Hippocampal formation (tissue), 2 donors: ENCODE measurements at places on chromosomes 12 and 14.

DNA sequence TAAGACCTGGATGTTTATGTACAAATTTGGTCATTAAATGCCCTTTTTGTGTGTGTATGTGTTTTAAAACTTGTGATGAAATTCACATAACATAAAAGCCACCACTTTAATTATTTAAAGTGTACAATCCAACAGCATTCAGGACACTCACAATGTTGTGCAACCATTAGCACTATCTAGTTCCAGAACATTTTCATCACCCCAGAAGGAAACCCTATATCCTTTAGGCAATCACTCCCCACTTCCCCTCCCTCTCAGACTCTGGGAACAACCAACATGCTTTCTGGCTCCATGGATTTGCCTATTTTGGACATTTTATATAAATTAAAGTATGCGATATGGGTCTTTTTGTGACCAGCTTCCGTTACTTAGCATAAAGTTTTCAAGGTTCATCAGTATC lies 124.6 kb downstream of the TTC7B start:
- no peak for DNase-seq

DNA sequence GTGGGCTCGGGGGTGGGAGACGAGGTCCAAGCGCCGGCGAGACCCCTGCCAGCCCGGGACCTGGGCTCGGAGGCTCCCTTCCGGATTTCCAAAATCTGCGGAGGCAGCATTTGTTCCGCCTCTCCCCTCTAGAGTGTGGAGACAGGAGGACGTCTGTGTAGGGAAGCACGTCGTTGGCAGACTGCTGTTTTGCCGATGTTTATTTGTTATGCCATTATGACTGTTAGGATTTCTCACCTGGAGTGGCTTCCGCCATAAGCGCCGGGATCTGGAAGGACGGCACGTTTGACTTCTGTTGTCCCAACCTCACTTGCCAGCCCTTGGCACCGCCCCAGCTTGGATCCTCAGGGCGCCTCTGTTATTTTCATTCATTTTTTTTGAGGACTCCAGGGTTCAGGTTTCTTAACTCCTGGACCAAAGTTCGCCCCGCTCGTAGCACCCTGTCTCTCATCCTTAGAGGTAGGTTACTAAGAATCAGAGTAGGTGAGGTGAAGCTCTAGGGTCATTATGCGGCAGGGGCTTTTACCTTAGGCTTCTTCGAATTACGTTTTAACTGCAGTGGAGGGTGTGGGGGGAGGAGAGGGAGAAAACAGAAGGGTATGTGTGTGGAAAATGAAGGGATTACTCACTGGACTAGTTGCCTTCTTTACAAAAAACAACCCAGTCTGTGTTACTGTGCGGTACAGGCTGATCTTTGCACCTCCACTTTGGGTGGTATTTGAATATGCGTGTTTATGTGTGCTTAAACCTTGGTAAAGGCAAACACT lies 547 bp upstream of the PYGL start:
- DNase-seq, result no peak

- no peak for DNase-seq
Measured at GRCh38 chr14:106277503-106277902, 751.1 kb downstream of the TMEM121 start.

DNA sequence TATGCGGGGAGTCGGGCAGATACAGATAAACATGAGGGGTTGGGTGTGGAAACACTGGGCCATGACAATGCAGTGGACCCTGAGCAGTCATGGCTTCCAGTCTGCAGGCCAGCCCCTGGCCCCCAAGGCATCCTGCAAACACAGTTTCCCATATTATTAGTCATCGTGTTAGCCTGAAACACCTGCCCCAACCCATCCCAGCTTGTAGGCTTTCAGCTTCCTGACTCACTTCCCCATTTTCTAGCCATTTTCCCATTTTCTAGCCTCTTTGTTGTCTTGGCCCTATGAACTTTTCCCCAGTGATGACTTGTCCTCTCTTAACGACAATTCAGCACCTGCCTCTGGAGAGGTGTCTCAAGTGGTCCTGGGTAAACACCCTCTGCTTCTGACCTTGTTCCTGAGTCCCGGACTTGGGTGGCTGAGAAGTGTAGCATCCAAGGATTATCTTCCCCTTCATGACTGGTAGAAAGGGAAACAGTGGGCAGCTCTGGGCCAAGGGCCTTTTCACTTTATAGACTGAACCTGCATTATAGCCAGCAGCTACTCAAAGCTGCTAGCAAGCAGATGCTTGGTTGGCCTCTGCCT lies 4.3 kb upstream of the PGF start:
- no peak for DNase-seq

- DNase-seq, result peak; percentile 47
Measured at GRCh38 chr12:47775100-47775911, 2.3 kb downstream of the SLC48A1 start.

GRCh38 chr14:70999117-70999516 lies 91.9 kb downstream of the PCNX1 start:
- DNase-seq, result no peak

DNA sequence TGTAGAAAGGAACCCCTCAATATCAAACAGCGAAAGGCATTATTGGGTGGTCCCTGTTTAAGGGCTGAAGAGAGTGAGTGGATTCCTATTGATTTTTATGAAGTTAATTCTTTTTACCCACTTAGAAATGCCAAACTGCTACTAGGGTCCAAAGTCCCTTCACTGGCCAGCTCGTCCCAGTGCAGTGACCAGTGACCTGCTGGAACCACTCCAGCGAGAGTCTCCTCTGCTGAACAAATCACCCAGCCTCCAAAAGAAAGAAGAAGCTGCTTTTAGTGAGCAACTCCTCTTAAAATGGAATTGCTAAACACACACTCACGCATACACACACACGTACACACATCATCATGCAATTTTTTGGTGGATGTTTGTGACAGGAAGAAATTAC lies 198.2 kb upstream of the PLEKHG7 start:
- no peak for DNase-seq

- no peak for DNase-seq
Measured at GRCh38 chr14:97162621-97163020, 365.4 kb downstream of the VRK1 start.

- no peak for DNase-seq
Measured at GRCh38 chr12:103247531-103247930, 248.2 kb downstream of the C12orf42 start.

GRCh38 chr12:69720750-69721149 lies 17.9 kb upstream of the RAB3IP start:
- no peak for DNase-seq

- DNase-seq, result no peak
Measured at GRCh38 chr12:121404734-121405133, 4.8 kb downstream of the RNF34 start.

DNA sequence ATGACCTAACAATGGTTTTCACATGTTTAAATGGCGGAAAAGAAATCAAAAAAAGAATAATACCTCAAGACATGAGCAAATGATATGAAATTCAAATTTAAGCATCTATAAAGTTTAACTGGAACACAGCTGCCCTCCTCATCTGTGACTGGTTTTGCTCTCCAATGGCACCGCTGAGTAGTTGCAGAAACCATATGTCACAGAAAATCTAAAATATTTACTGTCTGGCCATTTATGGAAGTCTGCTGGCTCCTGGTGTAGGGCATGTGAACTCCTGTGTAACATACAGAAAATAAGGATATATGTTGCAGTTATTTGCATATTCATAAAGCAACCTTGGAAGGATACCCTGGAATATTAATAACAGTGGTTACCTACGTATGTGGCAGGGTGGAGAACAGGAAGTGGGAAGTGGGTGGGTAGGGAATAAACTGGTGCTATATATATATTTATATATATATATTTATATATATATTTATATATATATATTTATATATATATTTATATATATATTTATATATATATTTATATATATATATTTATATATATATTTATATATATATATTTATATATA lies 48.4 kb downstream of the LTBP2 start:
- DNase-seq, result no peak

DNA sequence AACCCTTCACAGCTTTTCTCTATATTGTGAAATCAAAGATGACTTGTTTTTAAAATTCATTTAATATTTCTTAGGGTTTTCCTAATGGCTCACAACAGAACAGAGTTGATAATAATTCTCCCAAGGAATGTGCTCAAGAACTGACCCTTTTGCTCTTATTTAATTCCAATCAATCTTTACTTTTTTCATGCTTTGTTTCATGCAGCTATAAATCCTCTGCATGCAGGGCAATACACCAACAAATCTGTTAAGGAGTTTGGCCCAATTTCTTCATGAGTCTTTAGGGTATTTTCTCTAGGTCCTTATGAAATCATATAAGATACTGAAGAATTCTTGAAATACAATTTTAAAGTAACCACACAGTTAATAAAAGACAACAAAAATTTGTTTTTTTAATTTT lies 264.2 kb downstream of the SLC6A15 start:
- DNase-seq, result no peak

- no peak for DNase-seq
Measured at GRCh38 chr12:75960086-75960910, 71.3 kb downstream of the PHLDA1 start.

GRCh38 chr12:16636435-16637055 lies 30.6 kb upstream of the LMO3 start:
- DNase-seq, result no peak

- DNase-seq, result no peak
Measured at GRCh38 chr12:70426620-70427019, 60.5 kb downstream of the KCNMB4 start.

DNA sequence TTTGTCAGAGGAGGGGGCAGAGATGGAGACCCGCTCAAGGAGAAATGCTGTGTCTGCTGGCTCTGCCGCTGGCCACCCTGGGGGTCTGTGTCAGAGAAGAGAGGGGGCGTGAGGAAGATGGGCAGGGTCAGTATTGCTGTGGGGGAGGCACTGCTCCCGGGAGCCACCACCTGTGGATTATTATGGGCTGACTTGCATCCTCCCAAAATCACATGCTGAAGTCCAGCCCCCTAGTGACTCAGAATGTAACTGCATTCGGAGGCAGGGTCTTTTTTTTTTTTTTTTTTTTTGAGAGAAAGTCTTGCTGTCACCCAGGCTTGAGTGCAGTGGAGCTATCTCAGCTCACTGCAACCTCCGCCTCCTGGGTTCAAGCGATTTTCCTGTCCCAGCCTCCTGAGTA lies 12.3 kb downstream of the ABCD4 start:
- DNase-seq, result no peak

GRCh38 chr14:101783260-101784016 lies 21.9 kb downstream of the PPP2R5C start:
- no peak for DNase-seq

- DNase-seq, result no peak
Measured at GRCh38 chr12:24719293-24719721, 229.6 kb downstream of the BCAT1 start.

GRCh38 chr14:91108941-91109611 lies 4.8 kb upstream of the DGLUCY start:
- no peak for DNase-seq

DNA sequence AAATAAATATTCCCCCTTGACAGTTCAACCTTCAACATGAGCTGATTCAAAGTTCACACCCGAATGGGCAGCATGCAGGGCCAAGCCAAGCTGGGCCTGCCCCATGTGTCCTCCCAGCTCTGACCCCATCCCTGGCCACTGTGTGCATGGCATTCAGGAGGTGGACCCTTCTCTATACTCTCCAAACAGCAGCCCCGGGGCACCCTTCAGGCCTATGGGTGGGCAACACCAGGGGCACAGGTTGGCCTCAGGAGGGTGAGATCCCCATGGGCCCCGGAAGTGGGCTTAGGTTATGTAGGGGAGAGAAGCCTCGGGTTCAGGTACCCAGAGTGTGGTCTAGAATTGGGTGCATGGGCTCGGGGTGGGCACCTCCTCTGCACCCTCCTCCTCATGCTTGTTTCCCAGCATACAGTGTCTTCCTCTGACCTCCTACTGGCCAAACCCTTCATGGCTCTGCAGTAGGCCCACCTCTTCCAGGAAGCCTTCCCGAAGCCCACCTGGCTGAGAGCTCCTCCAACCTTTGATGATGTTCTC lies 31.5 kb upstream of the BCL7A start:
- no peak for DNase-seq

DNA sequence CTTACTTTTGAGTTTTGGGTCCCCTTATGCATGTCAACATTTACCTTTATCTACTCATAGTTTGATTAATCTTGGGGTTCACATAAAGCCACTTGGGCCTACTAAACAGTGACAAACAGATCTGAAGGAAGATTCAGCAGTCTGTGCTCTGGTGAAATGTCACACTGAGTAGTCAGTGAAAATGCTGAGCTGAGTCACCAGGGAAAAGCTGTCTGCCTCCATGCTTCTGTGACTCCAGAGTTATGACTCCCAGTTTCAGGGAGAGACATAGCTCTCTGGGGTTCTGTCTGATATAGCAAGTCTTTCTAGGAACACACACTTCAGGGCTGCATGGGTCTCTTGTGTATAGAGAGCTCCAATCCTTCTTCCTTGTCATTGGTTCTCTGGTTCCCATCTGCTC lies 406.3 kb upstream of the FAR2 start:
- no peak for DNase-seq

DNA sequence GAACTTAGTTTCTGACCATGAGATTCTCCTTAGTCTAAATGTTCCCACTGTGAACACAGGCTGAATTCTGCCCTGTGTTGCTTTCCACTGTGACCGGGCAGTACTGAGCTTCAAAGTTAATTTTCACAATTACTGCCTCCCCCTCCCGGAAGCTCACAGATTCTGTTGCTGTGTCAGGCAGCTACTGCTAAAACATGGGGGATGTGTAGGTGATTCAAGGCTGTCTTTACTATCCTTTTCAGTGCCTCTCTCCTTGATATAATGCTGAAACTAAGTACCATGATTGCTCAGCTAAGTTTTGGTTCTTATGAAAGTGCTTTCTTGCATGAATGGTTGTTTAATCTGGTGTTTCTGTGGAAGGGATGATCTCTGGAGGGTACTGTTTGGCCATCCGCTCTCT lies 428.3 kb upstream of the NOVA1 start:
- DNase-seq, result no peak

DNA sequence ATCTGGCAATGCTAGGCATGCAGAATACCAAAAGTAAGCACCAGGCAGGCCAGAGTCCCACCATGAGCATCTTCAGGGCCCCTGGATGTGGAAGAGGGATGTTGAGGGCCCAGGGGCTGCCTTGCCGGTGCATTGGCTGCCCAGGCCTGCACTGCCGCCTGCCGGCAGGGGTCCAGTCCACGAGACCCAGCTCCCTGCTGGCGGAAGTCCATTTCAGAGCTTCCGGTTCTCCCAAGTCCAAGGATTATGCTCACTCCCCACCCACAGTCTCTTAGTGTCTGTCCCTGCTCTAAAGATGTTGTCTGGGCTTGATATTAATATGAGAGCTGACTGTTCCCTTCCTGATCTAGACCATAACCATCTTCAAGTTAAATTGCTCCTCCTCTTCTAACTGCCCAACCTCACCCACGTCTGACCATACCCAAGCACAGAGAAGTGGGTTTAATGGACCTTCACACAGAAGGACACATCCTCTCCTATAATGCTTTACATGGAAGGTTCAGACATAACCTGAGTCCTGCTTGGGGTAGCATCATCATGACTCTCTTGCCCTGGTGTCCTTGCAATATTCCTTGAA lies 117.4 kb downstream of the DAD1 start:
- peak; percentile 18 for DNase-seq

- no peak for DNase-seq
Measured at GRCh38 chr14:79256380-79256779, 954.9 kb downstream of the DIO2 start.
